ENCODE measurements at places on chromosomes 4 and X. TPM values are rescaled to one million over a fixed set of nuclear protein-coding genes. Genes with fewer than 3 reads are reported as not detected.
A peak's percentile ranks its signal among the peaks of the same experiment; 100 is the strongest.

- peak overlapping the region; percentile 66 for H3K27ac ChIP-seq
- H3K27me3 ChIP-seq, result no peaks in the 10 kb centered on the region
- H3K4me1 ChIP-seq, result peaks cover 11% of the 10 kb centered on the region
- peak overlapping the region; percentile 43 for H3K4me3 ChIP-seq
- H3K36me3 ChIP-seq, result no peaks in the 10 kb centered on the region
These were observed 97.0 kb upstream of the STOX2 start for GRCh38 chr4:183808097-183808456.

Gene GATA1
- not detected for total RNA-seq

DNA sequence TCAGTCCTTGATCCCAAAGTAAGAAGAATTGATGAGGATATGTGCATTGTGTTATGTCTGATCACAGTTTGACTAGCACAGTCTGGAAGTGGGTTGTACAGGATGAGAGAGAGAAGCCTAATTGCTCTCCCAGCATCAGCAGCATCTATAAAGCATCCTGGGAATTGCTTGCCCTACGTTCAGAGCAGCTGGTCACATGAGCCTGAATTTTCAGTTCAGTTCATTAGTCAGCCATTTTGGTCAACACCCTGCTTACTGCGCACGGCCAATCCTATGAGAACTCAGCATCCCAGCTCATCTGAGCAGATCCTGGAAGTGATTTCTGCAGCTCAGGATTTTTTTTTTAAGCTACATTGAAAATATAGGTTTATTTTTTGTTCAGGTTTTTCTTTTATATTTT, at the start of gene RUFY3:
RUFY3 (plus strand) TSS at position 218 of the 400 bp plus-strand sequence. CDS start 610 bp downstream, outside the sequence.
- H3K4me1 ChIP-seq, result peaks cover 39% of the 10 kb centered on the region
- no peaks in the 10 kb centered on the region for H3K27me3 ChIP-seq
- H3K36me3 ChIP-seq, result no peaks in the 10 kb centered on the region
- peak within 1 kb of the TSS; percentile 71 for H3K27ac ChIP-seq
- DNase-seq, result no peak

DNA sequence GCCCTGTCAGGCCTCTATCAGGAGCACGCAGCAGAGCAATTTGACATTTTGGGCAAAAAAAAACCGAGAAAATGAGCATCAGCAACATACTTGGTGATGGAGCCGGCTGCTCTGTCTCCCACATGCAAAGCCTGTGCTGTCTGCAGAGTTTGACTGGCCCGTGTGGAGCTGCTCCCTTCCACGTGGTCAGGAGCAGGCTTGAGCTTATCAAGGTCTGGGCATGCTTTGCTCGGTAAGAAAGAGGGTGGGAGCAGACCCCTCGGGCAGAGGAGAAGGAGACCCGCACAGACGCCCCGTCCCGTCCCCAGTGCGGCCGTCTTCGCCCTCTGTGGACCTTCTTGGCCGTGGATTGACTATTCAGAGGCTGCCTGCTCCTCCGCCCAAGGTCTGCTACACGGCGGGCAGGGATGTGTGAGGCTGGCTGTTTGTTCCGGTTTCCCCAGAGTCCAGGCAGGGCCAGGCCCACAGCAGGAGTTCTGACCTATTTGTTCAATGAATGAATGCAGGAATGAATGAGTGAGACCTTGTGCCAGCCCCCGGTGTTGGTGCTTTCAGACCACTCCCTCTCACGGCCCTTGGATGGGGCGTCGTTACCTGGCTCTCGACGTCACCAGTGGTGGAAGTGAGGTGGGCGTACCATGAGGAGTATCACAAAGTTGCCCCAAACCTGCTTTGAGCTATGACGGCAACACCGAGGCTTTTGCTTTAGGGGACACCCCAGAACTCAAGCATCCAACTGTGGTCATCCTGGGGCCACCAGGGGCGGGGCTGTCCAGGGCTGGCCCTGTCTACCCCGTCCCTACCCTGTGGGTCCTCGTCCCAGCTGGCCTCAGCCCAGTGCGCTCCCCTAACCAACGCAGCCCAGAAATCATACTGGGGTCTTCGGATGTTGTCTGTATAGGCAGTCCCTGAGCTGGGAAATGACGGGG, 54.7 kb upstream of the ADRA2C start:
- H3K4me1 ChIP-seq, result peaks cover 9% of the 10 kb centered on the region
- H3K36me3 ChIP-seq, result no peaks in the 10 kb centered on the region
- DNase-seq, result peak; percentile 2
- peaks cover 72% of the 10 kb centered on the region for H3K27me3 ChIP-seq

Gene SLC9B1
- 0.55 TPM for total RNA-seq

DNA sequence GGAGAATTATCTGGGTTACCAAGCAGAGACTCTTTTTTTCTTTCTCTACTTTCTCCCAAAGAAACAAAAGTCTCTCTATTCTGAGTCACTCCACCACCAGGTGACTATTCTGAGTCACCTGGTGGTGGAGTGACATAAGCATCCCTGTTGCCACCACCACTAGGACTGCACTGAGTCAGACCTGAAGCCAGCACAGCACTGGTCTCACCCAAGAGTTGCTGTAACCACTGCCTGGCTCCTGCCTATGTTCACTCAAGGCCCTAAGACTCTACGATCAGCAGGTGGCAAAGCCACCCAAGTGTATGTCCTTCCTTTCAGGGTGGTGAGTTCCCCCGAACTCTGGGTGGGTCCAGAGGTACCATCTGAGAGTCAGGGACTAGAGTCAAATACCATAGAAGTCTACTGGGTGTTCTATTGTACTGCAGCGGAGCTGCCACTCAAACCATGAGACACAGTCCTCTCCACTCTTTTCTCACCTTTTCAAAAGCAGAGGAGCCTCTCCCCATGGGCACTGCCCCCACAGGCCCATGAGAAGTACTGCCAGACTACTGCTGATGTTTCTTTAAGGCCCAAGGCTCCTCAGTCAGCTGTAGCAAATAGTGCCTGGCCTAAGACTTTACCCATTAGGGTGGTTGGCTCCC, 209.6 kb upstream of the IRS4 start:
- no peak overlapping the region for H3K4me3 ChIP-seq
- H3K27ac ChIP-seq, result no peak overlapping the region
- no peaks in the 10 kb centered on the region for H3K4me1 ChIP-seq
- no peaks in the 10 kb centered on the region for H3K27me3 ChIP-seq

DNA sequence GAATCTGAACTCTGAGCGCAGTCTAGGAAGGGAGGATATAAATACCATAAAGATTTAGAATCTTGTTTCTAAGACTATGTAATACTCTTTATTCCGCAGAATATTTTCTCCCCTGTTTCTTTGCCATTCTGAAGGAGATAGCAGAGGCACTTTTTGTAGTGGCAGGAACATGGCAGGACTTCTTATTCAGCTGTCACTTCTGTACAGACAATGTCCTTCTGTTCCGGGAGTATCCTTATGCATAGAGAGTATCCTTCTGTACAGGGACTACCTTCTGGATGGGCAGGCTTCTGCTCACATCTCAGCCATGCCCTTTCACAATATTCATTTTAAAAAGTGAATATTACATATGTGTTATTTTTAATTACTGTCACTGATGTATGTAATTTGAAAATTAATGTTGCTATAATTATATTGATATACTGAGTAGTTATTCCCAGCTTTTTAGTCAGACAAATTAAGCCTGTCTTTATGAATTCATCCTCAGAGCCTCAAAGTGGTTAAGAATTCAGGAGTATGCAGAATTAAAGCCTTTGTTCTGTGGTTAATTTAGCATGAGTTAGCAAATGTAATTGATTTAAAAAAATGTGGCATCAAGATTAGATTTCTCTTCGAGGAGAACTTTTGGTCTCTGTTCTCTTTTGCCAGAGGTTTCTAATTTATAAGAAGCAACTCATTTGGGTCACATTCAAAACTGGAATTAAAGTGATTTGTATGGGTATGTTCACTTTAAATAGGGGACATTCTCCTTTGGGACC, 174.4 kb downstream of the FHIP1A start:
- no peak overlapping the region for H3K4me3 ChIP-seq
- DNase-seq, result no peak
- H3K27me3 ChIP-seq, result no peaks in the 10 kb centered on the region
- no peak overlapping the region for H3K27ac ChIP-seq
- H3K4me1 ChIP-seq, result no peaks in the 10 kb centered on the region
- H3K36me3 ChIP-seq, result no peaks in the 10 kb centered on the region

GRCh38 chr4:21655031-21655430, 293.5 kb downstream of the KCNIP4 start:
- no peaks in the 10 kb centered on the region for H3K4me1 ChIP-seq
- H3K27ac ChIP-seq, result no peak overlapping the region
- no peaks in the 10 kb centered on the region for H3K27me3 ChIP-seq
- no peak overlapping the region for H3K4me3 ChIP-seq
- no peak for DNase-seq

- no peak overlapping the region for H3K27ac ChIP-seq
- no peak overlapping the region for H3K4me3 ChIP-seq
- H3K4me1 ChIP-seq, result peaks cover 24% of the 10 kb centered on the region
- no peak for DNase-seq
- H3K36me3 ChIP-seq, result no peaks in the 10 kb centered on the region
- H3K27me3 ChIP-seq, result peaks cover 43% of the 10 kb centered on the region
These were observed 48.0 kb upstream of the TRIM2 start for GRCh38 chr4:153156263-153156662.

DNA sequence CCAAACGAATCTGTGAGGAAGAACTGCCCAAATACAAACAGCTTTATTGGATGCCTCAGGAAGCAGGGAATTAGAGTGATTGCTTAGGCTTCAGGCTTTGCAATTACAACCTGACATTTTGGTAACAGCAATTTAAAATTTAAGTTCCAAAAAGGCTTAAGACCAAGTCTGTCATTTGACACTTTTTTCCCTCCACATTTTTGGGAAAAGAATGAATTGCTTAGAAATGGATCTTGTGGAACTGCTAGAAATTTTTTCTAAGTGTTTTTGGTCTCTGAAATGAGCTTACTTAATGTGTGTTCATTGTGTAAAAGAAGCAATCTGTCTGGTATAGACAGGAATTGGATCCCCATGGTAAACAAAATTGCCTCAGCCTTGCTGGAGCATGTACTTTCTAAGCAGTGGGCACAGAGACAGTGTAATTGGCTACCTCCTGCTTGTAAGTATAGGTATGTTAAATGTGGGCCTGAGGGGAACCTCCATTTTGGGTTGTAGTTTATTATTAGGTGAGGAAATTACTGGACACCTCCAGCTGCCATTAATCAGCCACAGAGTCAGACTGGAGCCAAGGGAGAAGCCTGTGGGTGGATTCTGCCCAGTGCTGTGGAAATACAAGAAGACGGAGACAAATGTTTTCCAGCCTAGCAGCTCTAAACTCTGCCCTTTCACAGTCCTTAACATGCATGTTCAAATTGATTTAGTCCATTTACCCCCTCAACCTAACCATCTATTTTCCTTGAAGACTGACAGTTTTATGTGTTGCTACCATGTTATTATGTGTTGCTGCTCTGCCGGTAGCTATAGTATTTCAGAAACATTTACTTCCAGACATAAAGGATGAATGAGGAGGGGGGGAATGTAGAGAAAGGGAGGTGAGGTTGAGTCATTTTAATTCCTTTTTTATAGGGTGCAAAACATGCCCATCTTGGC, 473.0 kb downstream of the SPRY1 start:
- no peak for DNase-seq
- H3K36me3 ChIP-seq, result no peaks in the 10 kb centered on the region

Gene ARSH
- total RNA-seq, result not detected

DNA sequence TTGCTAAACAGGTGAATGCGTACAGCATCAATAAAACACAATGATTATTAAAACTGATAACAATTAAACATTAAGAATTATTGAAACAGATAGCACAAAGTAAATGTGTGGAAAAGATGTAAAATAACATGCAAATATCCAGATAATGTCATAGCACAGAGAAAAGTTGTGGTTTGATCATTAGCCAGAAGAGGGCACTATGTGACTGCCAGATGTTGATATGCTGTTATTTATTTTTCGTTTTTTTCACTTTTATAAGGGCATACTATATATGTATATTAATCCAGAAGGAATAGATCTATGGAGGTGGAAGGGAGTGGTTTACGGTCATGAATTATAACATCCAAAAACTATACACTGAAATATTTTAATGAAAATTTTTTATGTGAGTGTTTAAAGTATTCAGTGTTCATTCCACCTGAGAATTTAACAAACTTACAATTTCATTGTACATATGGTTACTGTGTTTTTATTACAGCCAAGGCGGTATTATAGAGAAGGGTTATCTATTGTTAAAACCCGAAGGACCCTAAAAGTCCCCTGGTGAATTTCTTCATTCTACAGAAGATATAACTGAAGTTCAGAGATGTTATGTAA, 211.9 kb upstream of the UGT8 start:
- no peaks in the 10 kb centered on the region for H3K4me1 ChIP-seq
- no peaks in the 10 kb centered on the region for H3K36me3 ChIP-seq
- H3K27me3 ChIP-seq, result peaks cover 4% of the 10 kb centered on the region
- no peak overlapping the region for H3K27ac ChIP-seq
- H3K4me3 ChIP-seq, result no peak overlapping the region

Gene NDST3
- total RNA-seq, result not detected

GRCh38 chrX:110569506-110569905, 210.9 kb downstream of the RTL9 start:
- no peak overlapping the region for H3K4me3 ChIP-seq
- no peak for DNase-seq
- H3K36me3 ChIP-seq, result no peaks in the 10 kb centered on the region
- no peaks in the 10 kb centered on the region for H3K4me1 ChIP-seq
- no peaks in the 10 kb centered on the region for H3K27me3 ChIP-seq

DNA sequence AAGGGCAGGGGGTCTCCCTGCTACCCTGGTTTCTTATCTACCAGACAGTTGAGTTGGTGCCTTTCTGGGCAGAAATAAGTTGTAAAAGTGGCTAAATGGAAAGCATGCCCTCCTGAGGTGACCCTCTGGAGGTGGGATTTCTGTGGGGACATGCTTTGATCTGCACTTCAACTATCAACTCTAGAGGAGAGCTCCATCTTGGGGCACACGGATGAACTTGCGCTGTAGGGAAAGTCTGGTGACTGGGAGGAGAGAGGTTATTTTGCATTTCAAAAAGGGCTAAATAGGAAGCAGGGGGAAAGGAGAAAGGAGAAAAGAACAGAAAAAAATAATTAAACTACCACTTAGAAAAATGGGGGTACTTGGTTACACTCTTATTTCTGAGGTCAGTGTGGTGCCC, 12.7 kb upstream of the RHOXF2B start:
- no peaks in the 10 kb centered on the region for H3K27me3 ChIP-seq
- H3K27ac ChIP-seq, result no peak overlapping the region
- DNase-seq, result no peak

Gene SOX3
- not detected for total RNA-seq

DNA sequence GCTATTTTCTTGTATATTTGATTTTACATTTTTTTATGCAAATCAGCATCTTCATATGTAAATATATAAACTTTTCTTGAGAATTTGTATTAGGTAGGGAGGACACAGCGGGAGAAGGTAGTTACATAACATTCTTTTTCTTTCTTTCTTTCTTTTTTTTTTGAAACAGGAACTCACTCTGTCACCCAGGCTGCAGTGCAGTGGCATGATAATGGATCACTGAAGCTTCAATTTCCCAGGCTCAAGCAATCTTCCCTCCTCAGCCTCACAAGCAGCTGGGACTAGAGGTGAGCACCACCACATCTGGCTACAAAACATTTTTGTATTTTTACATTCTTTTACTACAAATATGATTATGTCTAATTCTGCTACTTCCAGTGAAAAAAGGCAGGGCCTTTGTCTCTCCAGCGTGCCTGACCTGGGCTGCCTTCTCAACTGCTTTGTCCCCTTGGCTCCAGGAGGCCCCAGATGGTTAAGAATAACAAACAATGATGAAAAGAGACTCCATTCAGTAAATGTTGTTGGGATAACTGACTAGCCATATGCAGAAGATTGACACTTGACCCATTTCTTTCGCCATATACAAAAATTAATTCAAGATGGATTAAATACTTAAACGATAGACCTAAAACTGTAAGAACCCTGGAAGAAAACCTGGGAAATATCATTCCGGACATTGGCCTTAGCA, 46.5 kb upstream of the FAT4 start:
- no peak overlapping the region for H3K4me3 ChIP-seq
- H3K27me3 ChIP-seq, result no peaks in the 10 kb centered on the region

Gene MAGEA1
- total RNA-seq, result not detected

Gene SPOCK3
- total RNA-seq, result 0.22 TPM

Measured in left ventricle myocardium inferior (tissue), 1 donor.